Activated gamma-delta T cell treated with anti-CD3 and anti-CD28 coated beads, Interleukin-2, amount 50 U/mL, for 16 hours (primary cell): ENCODE measurements at places on chromosomes 12 and 14.

DNA sequence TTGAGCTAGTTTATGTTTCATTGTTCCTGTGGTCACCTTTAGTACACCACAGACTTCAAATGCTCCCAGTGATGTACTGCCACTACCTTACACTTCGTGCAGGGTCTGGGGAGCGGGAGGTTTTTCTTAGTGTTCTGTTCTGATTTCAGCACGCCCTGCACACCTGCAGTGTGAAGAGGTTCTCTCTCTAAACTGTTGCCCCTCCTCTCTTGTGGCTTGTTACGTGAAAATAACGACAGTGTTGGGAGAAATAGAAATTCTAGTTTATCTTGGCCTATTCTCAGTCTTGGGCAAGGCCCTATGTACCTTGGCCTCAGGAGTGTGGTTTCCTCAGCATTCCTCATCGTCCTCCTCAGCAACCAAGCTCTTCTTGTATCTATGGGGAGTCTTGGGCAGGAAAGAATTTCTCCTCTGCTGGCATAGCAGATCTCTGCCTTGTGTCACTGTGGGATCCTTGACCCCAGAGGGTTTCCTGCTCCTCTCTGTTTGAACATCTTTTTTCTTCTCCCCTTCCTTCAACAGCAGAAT lies 48.6 kb downstream of the EIF2S3B start:
- no peak for DNase-seq

DNA sequence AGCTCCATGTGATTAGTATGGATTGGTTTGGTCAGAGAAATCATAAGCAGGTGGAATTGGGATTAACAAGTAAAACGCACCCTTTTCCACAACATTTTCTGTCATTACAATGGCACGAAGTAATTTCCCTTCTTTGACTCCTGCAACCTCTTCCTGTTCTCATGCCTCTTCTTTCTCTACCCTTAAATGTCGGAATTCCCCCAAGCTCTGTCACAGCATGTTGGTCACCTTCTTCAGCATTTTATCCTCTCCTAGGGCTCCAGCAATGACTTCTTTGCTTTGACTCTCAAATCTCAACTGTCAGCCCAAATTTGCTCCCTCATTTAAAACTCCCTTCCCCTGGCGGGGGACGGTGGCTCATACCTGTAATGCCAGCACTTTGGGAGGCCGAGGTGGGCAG lies 5.3 kb upstream of the GRIP1 start:
- DNase-seq, result no peak

GRCh38 chr12:131905081-131905629 lies 10.7 kb downstream of the ULK1 start:
- no peak for DNase-seq

GRCh38 chr14:52366796-52367315 lies 52.7 kb downstream of the PTGER2 start:
- DNase-seq, result no peak

DNA sequence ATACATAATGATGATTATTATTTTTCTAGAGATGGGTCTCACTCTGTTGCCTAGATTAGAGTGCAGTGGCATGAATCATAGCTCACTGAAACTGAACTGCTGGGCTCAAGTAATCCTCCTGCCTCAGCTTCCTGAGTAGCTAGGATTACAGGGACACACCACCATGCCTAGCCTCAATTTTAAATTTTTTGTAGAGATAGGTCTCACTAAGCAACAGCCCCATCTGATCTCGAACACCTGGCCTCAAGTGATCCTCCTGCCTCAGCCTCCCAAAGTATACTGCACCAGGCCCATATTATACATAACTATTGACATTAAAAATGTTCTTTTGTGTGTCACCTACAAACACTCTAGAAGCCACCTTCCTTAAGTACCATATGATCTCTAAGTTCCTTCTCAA lies 3.4 kb downstream of the TXNRD1 start:
- no peak for DNase-seq

- no peak for DNase-seq
Observed at GRCh38 chr14:68015356-68016254, 196.0 kb downstream of the RAD51B start.

DNA sequence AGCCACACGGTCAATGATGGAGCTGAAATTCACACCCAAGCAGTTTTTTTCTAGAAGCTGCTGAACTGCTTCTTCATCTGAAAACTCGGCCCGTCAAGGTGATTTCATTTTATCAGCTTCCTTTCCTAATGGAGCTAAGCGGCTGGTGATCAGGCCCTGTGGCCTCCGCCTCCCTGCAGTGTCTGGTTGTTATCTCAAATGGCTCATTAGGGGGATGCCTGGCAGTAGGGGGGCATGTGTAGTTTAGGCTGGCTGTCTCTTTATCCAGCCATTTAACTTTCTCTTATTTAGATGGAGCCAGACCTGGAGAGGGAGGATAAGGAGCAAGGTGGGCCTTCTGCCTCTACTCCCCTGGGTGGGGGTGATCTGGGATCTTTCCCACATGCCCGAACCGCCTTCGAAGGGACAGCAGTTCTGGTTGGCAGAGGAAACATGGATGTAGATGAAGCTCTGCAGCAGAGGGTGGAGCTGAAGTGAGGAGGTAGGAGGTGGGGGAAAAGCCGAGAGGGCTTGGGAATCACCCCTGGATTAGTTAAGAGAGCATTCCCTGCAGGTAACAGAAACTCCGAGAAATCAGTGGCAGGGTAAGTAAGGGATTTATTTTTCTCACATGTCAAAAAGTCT lies 64.4 kb downstream of the TGFB3 start:
- DNase-seq, result no peak

- DNase-seq, result no peak
Observed at GRCh38 chr14:105629886-105630215, 103.5 kb downstream of the TMEM121 start.

DNA sequence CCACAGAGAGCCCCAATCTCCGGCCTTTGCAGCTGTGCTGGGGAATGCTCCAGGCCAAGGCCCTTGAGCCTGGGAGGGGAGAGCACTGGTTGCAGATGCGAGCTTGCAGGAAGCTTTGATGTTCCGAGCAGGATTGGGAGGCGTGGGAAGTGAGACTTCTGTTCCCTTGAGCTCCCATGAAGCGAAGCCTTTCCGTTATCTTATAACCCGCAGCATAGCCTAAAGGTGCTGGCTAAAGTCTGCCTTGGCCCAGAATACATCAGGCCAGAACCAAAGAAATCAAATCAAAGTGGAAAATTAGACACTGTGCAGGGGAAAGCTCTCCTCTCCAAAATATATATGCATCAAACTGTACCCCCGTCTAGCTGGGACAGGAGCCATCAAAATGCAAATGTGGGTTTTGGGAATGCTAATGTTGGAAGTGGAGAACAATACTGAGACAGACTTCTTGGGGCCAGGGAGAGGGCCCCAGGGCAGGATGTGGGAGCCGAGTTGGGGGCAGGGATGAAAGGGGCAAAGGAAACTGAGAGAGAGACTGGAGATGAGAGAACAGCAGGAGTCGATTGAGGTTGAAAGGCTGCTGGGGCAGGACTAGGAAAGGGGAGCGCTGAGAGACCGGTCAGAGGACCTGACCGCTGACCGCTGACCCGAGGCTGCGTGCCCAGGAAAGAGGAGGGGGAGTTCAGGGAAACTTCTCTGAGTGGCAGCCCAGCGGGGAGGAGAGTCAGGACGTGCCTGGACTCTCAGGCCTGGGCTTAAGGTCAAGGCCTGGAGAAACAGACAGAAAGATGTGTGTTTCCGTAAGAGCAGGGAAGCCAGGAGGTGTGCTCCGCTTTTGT lies 152.2 kb upstream of the PARP11 start:
- no peak for DNase-seq
